Activated CD4-positive, alpha-beta T cell treated with anti-CD3 and anti-CD28 coated beads for 36 hours (primary cell): ENCODE measurements at places on chromosomes 2 and 18.

DNA sequence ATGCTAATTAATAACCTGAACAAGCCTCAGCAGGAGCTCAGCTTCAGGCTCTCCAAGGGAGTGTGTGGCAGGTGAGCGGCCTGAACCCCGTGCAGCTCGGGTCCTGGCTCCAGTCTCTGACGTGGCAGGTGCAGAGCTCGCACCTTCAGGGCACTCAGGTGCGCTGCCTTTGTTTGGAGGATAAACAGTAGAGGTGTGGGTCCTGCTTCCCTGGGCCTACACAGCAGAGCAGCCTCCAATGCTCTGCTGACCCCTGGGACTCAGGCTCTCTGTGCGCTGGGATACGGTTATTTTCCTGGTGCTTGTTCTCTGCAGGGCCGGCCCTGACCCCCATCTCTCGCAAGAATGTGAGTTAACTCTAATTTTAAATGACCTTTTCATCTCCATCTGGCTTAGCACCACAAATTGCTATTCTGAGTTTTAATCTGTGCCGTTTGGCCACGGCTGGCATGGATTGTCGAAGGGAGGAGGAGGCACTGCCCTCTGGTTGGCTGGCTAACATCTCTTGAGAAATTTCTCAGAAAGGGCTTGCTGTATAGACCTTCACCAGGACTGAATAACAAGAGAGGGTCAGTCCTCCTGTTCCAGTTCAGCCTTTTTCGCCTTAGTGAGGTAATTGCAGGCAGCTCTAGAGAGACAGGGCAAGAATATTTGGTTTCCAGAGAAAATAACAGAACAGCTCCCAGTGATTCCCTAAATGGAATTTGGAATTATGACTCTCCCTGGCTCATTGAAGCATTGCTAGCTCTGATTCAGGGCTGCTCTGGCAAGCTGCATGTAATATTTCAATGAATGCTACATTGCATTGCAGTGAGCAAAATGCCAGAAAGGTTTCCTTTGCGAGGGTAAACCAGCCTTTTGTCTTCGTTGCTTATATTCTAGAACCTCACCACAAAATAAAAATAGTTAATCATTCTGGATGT is 161.8 kb downstream of the DCDC2C start:
- H3K4me1 ChIP-seq: no peaks in the 10 kb centered on the region
- no peaks in the 10 kb centered on the region for H3K36me3 ChIP-seq
- H3K27me3 ChIP-seq: peaks cover 2% of the 10 kb centered on the region
- no peak for DNase-seq
- H3K4me3 ChIP-seq: no peak overlapping the region

- no peak for DNase-seq
- peaks cover 11% of the 10 kb centered on the region for H3K4me1 ChIP-seq
- H3K4me3 ChIP-seq: no peak overlapping the region
- no peak overlapping the region for H3K27ac ChIP-seq
- H3K27me3 ChIP-seq: no peaks in the 10 kb centered on the region
Observed at GRCh38 chr2:209790066-209790728, 18.6 kb downstream of the UNC80 start.

DNA sequence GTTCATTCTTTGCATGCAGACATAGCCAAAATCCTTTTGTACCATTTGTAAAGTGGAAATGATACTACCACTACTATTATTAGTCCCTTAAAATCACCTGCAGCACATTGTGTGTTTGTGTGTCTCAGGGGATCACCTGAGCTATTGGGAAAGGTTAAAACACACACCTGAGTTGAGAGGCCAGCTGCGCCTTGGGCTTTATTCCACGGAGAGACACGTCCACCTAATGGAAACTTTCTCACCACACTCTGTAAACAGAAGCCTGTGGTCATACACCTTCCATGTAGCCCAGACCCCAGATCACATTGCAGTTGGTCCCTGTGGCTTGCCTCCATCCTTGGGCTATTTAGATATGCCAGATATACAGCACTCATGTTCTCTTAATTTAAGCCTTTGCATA is 81.8 kb upstream of the SH3BP4 start:
- no peak overlapping the region for H3K27ac ChIP-seq
- no peak overlapping the region for H3K4me3 ChIP-seq
- H3K36me3 ChIP-seq: no peaks in the 10 kb centered on the region
- no peak for DNase-seq

DNA sequence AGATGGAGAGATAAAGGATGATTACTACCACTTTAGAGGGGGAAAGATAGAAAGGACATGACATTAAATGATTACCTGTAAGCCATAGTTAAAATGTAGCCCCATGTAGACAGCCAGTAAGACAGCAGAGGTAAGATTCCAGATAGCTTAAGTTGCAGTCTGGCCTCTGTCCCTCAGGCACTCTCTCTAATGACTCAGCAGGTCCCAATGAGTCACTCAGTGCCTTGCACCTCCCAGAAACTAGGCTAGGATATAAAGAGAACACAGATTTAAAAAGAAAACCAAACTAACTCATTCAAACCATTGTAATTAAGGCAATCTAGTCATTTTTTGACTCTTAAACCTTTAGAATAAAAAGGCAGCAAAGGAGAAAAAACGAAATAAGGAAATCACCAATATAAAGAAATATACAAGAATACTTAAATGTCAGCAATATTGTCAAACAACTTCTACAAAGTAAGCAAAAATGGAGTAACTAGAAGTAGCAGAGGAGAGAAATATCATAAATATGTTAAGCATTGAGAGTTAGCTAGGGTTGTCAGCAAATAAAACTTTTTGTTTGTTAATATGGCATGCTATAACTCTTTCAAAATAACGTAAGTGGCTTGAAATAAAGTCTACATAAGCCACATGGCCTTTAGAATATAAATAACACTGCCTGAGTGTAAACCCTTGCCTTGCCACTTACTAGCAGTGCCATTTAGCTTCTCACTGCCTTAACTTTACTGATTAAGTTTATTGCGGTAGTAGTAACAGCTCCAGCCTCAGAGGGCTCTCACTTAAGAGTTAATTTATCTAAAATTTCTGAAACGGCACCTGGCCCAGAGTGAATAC is 48.5 kb downstream of the SOCS6 start:
- H3K27me3 ChIP-seq: no peaks in the 10 kb centered on the region
- no peak overlapping the region for H3K27ac ChIP-seq
- no peaks in the 10 kb centered on the region for H3K36me3 ChIP-seq
- no peak for DNase-seq
- no peak overlapping the region for H3K4me3 ChIP-seq
- no peaks in the 10 kb centered on the region for H3K4me1 ChIP-seq
